GM03348 (cell line): ENCODE measurements at places on chromosomes 5 and 9.

GRCh38 chr5:143319437-143320227 is 83.9 kb downstream of the NR3C1 start:
- DNase-seq: no peak

GRCh38 chr9:103037508-103038477 is 42.7 kb downstream of the CYLC2 start:
- DNase-seq: no peak

- no peak for DNase-seq
Measured at GRCh38 chr9:124764774-124765438, 6.2 kb downstream of the NR6A1 start.

- DNase-seq: peak; percentile 81
Measured at GRCh38 chr9:4301971-4302427, 2.1 kb upstream of the GLIS3 start.

GRCh38 chr5:173752653-173753052 is 135.5 kb upstream of the CPEB4 start:
- no peak for DNase-seq

GRCh38 chr5:142319105-142319504 is 5.7 kb downstream of the SPRY4 start:
- DNase-seq: no peak
